ENCODE measurements at places on chromosomes 1 and 21.
A peak's percentile ranks its signal among the peaks of the same experiment; 100 is the strongest.

GRCh38 chr1:92486251-92487077 is at the start of gene GFI1:
TSS of gene GFI1 (minus strand) at chr1:92486925. CDS start at chr1:92483487, 3,438 bp downstream.
- peak; percentile 81 for DNase-seq

DNA sequence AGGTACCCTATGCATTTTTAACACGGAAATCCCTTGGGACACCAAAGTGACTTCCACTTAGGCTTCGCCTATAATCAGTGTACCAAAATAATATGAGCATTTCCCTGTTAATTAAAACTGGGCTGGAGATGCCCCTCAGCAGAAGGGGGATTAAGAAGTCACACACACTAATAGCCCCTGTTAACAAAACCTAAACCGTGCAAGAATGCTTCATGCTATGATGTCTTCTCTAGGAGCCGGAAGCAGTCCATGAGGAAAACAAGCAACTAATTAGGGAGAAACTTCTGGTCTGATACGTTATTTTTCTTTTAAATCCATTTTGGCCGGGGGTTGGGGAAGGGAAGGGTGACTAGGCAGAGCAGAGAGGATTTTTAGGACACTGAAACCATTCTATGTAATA is 123.4 kb downstream of the ESRRG start:
- no peak for DNase-seq

DNA sequence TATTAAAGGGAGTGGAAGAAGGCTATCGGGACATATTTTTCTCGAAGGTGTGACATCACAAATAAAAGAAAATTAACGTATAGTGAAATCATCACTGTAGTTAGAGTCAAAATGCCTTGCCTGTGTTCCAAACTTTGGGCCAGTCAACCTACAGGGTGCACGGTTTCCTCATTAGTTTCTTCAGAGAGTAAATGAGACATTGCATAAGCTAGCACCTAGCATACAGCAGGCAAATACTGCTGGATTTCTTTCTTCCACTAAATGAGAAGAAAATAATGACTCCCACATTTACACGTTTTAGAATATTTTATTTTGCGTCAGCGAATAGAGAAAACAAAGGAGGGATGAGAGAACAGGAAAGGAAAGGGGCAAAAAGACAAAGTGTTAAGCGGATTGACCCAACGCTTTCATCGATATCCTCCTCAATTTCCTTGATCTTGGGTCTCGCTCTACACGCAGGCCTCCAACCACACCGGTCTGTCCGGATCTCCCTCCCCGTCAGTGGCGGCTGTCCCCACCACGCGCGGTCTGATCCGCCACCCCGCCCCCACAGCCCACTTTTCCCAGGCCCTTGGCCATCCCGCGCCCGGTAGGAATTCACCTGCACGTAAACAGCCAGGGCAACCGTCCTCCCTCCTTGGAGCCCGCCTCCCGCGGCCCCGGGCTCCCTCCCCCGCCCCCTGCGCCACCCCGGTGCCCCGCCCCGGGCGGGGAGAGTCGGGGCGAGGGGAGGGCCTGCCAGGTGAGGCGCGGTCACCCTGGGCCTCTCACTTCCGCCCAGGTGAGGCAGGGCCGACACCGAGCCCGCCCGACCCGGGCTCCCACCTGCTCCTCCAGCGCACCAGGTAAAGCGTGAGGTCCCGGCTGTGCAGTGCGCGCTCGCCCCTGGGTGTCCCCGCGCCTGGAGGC is at the start of gene PATJ:
TSS of gene PATJ (plus strand) at position 770 of the 909 bp plus-strand sequence. CDS start 20,413 bp downstream, outside the sequence.
- peak; percentile 94 for DNase-seq

DNA sequence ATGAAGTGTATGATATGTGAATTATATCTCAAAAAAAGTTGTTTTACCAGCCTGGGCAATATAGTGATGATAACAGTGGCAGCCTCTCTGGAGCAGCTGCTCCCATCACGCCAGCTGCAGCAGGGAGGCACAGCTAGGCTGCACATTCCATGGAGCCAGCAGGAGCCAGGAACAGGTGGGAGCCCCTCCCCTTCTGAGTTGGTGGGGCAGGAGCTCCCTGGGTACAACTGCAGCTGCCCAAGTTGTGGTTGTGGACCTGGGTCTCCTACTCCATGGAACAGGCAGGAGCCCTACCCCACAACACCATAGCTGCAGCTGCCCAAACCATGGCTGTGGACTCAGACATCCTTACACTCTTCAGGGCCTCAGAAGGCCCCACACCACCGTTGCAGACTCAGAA is 21.7 kb upstream of the FNBP1L start:
- DNase-seq: no peak

GRCh38 chr21:25342816-25343215 is 264.5 kb downstream of the MRPL39 start:
- no peak for DNase-seq

DNA sequence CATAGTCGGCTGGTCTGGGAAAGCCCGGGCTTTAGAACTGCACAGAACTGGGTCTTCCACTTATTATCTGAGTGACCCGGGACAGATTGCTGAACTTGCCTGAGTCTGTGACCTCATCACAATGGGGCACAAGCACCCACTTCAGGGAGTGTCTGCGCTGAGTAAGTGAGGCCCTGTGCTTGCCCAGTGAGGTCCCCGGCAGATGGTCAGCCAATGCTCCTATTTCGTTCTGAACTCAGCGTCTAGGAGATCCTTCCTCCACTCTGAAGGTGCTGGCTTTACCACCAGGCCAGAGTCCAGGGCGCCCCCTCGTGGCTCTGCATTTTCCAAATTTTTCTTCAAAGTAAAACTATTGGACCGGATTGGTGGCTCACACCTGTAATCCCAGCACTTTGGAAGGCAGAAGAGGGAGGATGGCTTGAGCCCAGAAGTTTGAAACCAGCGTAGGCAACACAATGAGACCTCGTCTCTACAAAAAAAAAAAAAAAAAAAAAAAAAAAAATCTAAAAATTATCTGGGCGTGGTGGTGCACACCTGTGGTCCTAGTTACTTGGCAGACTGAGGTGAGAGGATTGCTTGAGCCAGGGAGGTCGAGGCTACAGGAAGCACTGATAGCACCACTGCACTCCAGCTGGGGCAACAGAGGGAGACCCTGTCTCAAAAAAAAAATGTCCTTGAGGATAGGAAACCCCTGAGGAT is 61.7 kb downstream of the FCRL5 start:
- peak; percentile 89 for DNase-seq

DNA sequence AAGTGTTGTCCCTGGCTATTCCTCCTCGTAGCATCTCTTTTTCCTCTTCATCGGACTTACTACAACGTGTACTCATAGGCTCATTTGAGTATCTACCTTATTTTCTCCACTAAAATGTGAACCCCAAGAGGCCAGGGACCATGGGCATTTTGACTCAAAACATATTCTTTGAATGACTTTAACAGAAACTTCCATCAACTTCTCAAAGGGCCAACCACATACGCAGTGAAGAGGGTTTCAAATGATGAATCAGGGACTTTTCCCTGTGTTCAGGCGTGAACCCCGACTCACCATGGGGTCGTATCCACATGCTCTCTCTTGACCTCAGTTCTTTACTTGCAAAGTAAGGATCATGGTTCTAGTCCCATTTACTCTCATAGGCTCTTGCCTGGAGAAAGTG is 20.2 kb upstream of the GPR137B start:
- no peak for DNase-seq

- no peak for DNase-seq
Measured at GRCh38 chr1:115067161-115067859, 22.0 kb downstream of the TSPAN2 start.

Data from RPMI8226 (cell line).